GM23248 (cell line): ENCODE measurements at places on chromosomes 1 and 21. TPM values are rescaled to one million over a fixed set of nuclear protein-coding genes. Genes with fewer than 3 reads are reported as not detected.

- DNase-seq, result no peak
- H3K4me3 ChIP-seq, result no peak overlapping the region
- no peaks in the 10 kb centered on the region for H3K36me3 ChIP-seq
- no peaks in the 10 kb centered on the region for H3K4me1 ChIP-seq
- no peak overlapping the region for H3K27ac ChIP-seq
Observed at GRCh38 chr1:226958300-226958699, 18.2 kb downstream of the COQ8A start.

DNA sequence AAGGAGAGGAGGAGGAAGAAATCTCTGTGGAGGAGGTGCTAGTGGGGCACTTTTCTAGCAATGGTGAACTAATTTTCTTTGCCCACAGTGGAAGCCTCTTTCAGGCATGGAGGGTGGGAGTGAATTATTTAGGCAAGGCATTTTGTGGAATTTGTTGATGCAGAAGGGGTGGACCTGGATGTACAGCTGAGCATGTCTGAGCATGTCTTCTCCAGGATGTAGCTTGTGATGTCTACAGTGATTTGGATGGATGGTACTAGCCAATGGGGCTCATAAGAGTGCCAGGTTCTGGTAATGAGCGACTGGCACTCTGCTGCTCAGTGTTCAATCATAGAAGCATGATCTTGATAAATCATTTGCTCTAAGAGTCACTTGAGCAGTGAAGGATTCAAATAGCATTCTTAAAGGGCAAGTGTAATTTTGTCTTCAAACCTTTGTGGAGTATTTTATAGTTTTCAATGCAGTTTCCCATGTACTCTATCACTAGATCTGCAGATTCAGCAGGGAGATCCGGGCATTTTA is 153.9 kb upstream of the LMO4 start:
- no peak overlapping the region for H3K27ac ChIP-seq
- peaks cover 6% of the 10 kb centered on the region for H3K4me1 ChIP-seq
- H3K36me3 ChIP-seq, result no peaks in the 10 kb centered on the region
- no peaks in the 10 kb centered on the region for H3K27me3 ChIP-seq

GRCh38 chr1:46692811-46693770 is 21.4 kb downstream of the TEX38 start:
- no peak overlapping the region for H3K4me3 ChIP-seq
- no peak overlapping the region for H3K27ac ChIP-seq
- H3K4me1 ChIP-seq, result no peaks in the 10 kb centered on the region
- H3K36me3 ChIP-seq, result peaks cover 45% of the 10 kb centered on the region
- DNase-seq, result no peak

GRCh38 chr1:231603598-231604275 is 22.9 kb upstream of the DISC1 start:
- H3K36me3 ChIP-seq, result no peaks in the 10 kb centered on the region
- H3K4me1 ChIP-seq, result peaks cover 13% of the 10 kb centered on the region

DNA sequence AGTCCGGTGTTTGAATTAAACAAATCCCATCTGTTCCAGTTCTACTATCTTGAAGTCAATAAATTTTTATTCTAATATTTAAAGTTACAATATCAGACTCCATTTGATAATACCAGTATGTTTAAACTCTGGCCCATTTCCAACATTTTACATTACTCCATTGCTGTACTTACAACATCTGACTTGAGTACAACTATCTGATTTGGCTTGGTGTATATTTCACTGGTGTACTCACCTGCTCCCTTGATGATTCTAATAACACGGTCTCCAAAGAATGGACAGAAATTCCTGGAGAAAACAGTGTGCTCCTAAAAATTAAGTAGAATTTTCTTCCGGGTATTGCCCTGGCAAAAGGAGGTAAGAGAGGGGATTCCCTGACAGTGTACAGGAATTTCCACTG is 680.5 kb upstream of the ADAMTS5 start:
- peaks cover 47% of the 10 kb centered on the region for H3K4me1 ChIP-seq
- H3K36me3 ChIP-seq, result no peaks in the 10 kb centered on the region
- H3K27me3 ChIP-seq, result no peaks in the 10 kb centered on the region
- peak overlapping the region; percentile 98; the same call in 1 of the 2 replicates for H3K27ac ChIP-seq

The S100A12 gene
- not detected in 2 replicates for total RNA-seq

The MAN1C1 gene
- 0.51 and 1.1 TPM in 2 replicates for total RNA-seq

DNA sequence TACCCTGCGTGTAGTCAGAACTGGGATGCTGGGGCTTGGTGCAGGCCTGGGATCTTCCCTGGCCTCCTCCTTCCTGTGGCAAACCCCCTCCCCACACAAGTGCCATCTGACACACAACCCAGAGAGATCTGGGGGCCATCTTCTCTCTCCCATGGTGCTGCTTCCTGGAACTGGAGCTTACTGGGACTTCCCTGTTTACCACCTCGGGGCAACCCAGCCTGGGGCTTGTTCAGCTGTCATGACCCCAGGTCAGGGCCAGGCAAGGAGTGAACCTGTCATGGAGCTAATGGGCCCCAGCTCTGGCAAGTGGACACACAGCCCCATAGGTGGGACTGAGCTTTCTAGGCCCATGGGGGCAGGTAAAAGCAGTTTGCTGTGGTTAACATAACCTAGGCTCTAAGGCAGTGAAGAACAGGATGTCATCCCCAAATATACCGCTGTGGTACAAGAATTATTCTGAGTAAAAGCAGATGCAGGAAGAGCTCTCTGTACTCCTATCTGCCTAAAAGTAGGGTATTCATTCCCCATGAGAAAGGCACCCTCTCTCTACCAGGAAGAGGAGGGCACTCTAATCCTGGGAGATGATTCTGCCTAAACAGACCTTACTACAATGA is 2.4 kb downstream of the TRIM11 start:
- peak overlapping the region; percentile 85; the same call in 1 of the 2 replicates for H3K4me3 ChIP-seq
- no peaks in the 10 kb centered on the region for H3K36me3 ChIP-seq

- peaks cover 18% of the 10 kb centered on the region for H3K36me3 ChIP-seq
- no peaks in the 10 kb centered on the region for H3K27me3 ChIP-seq
- H3K4me1 ChIP-seq, result peaks cover 23% of the 10 kb centered on the region
- peak; percentile 53 for DNase-seq
- H3K27ac ChIP-seq, result peak overlapping the region; percentile 99
Observed at GRCh38 chr1:226063977-226064815, 1.7 kb downstream of the H3-3A start.

GRCh38 chr1:195766709-195767108 is 841.5 kb downstream of the KCNT2 start:
- H3K27ac ChIP-seq, result no peak overlapping the region
- no peaks in the 10 kb centered on the region for H3K27me3 ChIP-seq
- H3K36me3 ChIP-seq, result no peaks in the 10 kb centered on the region
- H3K4me3 ChIP-seq, result no peak overlapping the region
- peak; percentile 73 for DNase-seq

DNA sequence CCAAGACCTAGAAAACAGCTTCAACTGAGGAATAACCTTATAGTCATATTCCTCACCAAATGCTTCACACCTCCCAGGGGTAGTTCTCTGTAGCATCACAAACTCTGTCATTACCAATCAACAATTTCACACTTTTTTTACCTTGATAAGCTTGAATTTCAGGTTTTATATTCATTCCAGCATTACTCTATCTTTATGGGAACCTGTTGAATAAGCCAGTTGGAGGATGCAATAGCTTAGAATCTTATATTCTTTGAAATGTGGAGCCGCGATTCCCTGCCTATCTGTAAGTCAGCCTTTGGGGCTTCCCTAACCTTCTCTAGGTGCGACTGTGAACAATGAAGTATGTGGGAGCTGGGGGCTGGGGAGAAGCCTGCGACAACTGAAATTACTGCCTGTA is 145.4 kb downstream of the GREM2 start:
- H3K27ac ChIP-seq, result no peak overlapping the region
- H3K27me3 ChIP-seq, result no peaks in the 10 kb centered on the region
- peaks cover 16% of the 10 kb centered on the region; the same call in 1 of the 2 replicates for H3K36me3 ChIP-seq
- peaks cover 28% of the 10 kb centered on the region for H3K4me1 ChIP-seq
- DNase-seq, result no peak

- H3K4me1 ChIP-seq, result no peaks in the 10 kb centered on the region
- DNase-seq, result no peak
- no peaks in the 10 kb centered on the region for H3K27me3 ChIP-seq
- no peak overlapping the region for H3K4me3 ChIP-seq
- H3K27ac ChIP-seq, result no peak overlapping the region
Observed at GRCh38 chr1:160460214-160460642, 59.9 kb downstream of the VANGL2 start.

- peak; percentile 53 for DNase-seq
- H3K36me3 ChIP-seq, result no peaks in the 10 kb centered on the region
- no peaks in the 10 kb centered on the region for H3K27me3 ChIP-seq
- peak overlapping the region; percentile 52 for H3K27ac ChIP-seq
Observed at GRCh38 chr1:172351754-172352161, 68.7 kb upstream of the C1orf105 start.

DNA sequence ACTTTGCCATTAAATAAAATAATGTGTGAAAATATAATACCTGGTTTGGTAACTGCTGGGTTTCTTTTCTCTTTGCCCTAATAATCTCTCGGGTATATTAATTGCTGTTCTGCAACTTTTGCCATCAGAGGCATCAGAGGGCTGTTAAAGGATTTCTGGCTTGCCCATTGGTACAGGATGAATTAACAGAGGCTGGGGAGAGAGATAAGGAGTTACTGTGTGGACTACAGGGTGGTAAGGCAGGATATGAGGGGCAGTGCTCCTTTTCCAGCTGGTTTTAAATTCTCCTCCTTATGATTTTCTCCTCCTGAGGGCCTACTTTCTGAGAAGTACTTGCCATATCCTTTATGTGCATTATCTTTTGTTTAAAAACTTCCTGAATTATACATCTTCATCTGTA is 48.3 kb downstream of the FGGY start:
- H3K4me1 ChIP-seq, result no peaks in the 10 kb centered on the region
- H3K36me3 ChIP-seq, result no peaks in the 10 kb centered on the region
- no peak overlapping the region for H3K27ac ChIP-seq
- H3K4me3 ChIP-seq, result no peak overlapping the region

The TMEM81 gene
- 0.51 and 2.2 TPM in 2 replicates for total RNA-seq

The CRTC2 gene
- total RNA-seq, result 3.7 and 7.5 TPM in 2 replicates

- 0 out of 2 replicates have a peak, but pooled peaks cover 4% of the 10 kb centered on the region for H3K27me3 ChIP-seq
- H3K27ac ChIP-seq, result no peak overlapping the region
- no peak overlapping the region for H3K4me3 ChIP-seq
- H3K4me1 ChIP-seq, result no peaks in the 10 kb centered on the region
Observed at GRCh38 chr1:216700779-216701178, 22.4 kb downstream of the ESRRG start.

The KLHDC8A gene
- not detected in 2 replicates for total RNA-seq

The GJA9 gene
- total RNA-seq, result 0.11 TPM in 1 of 2 replicates, not detected in the other

The DCDC2B gene
- total RNA-seq, result not detected in 2 replicates

- H3K27ac ChIP-seq, result peak within 1 kb of the TSS; percentile 94
- H3K27me3 ChIP-seq, result no peaks in the 10 kb centered on the region
- peaks cover 8% of the 10 kb centered on the region for H3K4me1 ChIP-seq
- H3K4me3 ChIP-seq, result peak within 1 kb of the TSS; percentile 85
- no peaks in the 10 kb centered on the region for H3K36me3 ChIP-seq
Observed at GRCh38 chr1:226940029-226940805, at the start of gene COQ8A. TSS of gene COQ8A (plus strand) at chr1:226940294. CDS start at chr1:226961386, 21,092 bp downstream.

DNA sequence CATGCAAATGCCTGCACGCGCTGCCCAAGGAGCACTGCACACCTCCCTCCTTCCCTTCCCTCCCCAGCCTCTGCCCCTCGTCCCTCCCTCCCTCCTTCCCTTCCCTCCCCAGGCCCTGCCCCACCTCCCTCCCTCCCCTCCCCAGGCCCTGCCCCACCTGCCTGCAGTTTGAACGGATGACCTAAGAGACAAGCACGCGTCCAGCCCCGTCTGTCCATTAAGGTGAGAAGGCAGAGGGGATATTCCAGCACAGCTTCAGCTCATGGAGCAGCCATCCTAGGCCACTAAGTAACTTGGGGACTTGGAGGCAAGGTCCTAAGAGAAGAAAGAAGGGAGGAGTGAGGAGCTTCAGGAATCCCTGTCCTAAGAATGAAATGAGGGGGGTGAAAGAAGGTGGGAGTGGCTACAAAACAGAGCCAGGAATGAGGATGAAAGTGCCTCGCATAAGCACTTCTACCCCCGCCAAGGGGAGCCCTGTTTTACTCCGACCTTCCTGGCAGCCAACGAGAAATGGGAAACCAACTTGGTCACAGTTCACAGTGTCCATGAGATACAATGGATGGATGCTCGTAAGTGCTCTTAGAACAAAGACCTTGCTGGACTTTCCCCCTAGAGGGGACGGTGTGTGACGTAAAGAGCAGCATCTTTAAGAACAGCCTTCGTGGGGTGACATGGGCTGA is 21.3 kb upstream of the EFHD2 start:
- no peak overlapping the region for H3K27ac ChIP-seq
- H3K4me3 ChIP-seq, result no peak overlapping the region
- H3K27me3 ChIP-seq, result no peaks in the 10 kb centered on the region
- no peaks in the 10 kb centered on the region for H3K36me3 ChIP-seq
- DNase-seq, result no peak
- H3K4me1 ChIP-seq, result peaks cover 9% of the 10 kb centered on the region; the same call in 1 of the 2 replicates

DNA sequence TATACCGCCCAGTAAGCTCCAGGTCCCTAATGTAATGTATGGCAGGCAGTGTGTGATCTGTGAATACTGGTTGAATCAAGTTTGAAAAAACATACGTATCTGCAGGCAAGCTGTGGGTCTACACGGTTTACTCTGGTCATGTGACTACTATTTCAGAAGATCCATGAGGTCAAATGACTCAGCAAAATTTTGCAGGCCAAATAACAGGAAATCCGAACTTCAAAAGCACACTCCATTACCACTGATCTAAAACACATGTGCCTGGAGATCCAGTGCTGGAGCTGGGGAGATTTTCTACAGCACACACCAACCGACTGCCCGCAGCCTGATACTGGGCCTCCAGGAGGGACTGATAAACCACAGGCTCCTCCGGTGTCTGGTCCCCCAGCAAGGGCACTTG is 64.5 kb upstream of the SLC44A3 start:
- no peaks in the 10 kb centered on the region for H3K36me3 ChIP-seq
- no peak overlapping the region for H3K4me3 ChIP-seq
- peaks cover 25% of the 10 kb centered on the region for H3K4me1 ChIP-seq
- H3K27ac ChIP-seq, result peak overlapping the region; percentile 66
- peak; percentile 90 for DNase-seq

The ANGPTL1 gene
- 3.5 and 4.7 TPM in 2 replicates for total RNA-seq

- H3K27ac ChIP-seq, result peak overlapping the region; percentile 87
- no peak overlapping the region for H3K4me3 ChIP-seq
- DNase-seq, result peak; percentile 92
- peaks cover 53% of the 10 kb centered on the region for H3K4me1 ChIP-seq
- H3K36me3 ChIP-seq, result peaks cover 77% of the 10 kb centered on the region
Observed at GRCh38 chr21:34800797-34801518, 132.2 kb downstream of the CLIC6 start.

DNA sequence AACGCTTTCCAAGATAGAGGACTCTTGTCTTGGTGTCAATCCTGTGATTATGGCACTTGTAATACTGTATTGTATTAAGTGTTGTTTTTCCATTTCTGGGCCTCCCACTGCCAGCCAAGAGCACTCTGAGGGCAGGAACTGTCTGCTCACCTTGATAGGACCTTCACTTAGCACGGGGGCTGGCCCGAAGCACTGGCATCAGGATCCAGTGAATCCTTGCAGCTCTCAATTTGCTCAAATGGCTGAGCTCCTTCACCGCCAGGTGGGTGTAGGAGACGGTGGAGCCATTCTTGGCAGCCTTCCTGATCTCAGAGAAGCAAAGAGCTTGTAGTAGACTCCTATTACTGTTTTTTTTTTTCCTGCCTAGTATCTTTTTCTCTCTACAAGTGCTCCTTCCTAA is 17.7 kb downstream of the MECR start:
- H3K36me3 ChIP-seq, result peaks cover 9% of the 10 kb centered on the region; the same call in 1 of the 2 replicates
- H3K27me3 ChIP-seq, result no peaks in the 10 kb centered on the region
- DNase-seq, result no peak
- H3K27ac ChIP-seq, result no peak overlapping the region
- no peak overlapping the region for H3K4me3 ChIP-seq

- DNase-seq, result no peak
- H3K27me3 ChIP-seq, result no peaks in the 10 kb centered on the region
- peaks cover 26% of the 10 kb centered on the region for H3K4me1 ChIP-seq
- H3K4me3 ChIP-seq, result no peak overlapping the region
- H3K27ac ChIP-seq, result no peak overlapping the region
- H3K36me3 ChIP-seq, result no peaks in the 10 kb centered on the region
Observed at GRCh38 chr1:22737374-22738068, 26.9 kb downstream of the EPHB2 start.

The GJA5 gene
- 2.3 and 3.2 TPM in 2 replicates for total RNA-seq

The MORN1 gene
- 6.3 and 8.8 TPM in 2 replicates for total RNA-seq

The JAM2 gene
- 0.13 and 1.9 TPM in 2 replicates for total RNA-seq
